ENCODE measurements at places on chromosomes 16 and 17.

DNA sequence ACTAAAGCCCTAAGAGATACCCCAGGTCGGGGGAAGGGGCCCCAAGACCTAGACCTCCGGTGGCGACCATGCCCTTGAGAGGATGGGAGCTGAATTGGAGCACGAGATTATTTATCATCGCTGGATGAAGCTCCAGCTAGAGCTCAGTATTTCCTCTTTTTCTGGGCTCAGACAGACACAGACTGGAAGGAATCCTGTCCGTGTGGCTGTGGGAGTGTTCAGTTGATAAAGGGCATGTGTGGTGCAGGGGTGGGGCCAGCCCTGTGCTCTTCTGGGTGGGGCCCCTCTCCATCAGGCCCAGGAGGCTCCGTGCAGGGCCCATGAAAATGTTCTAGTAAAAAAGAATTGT, 6.3 kb upstream of the CBX4 start:
- DNase-seq = no peak

- DNase-seq = no peak
Observed at GRCh38 chr17:68693466-68693865, 92.3 kb upstream of the FAM20A start.

DNA sequence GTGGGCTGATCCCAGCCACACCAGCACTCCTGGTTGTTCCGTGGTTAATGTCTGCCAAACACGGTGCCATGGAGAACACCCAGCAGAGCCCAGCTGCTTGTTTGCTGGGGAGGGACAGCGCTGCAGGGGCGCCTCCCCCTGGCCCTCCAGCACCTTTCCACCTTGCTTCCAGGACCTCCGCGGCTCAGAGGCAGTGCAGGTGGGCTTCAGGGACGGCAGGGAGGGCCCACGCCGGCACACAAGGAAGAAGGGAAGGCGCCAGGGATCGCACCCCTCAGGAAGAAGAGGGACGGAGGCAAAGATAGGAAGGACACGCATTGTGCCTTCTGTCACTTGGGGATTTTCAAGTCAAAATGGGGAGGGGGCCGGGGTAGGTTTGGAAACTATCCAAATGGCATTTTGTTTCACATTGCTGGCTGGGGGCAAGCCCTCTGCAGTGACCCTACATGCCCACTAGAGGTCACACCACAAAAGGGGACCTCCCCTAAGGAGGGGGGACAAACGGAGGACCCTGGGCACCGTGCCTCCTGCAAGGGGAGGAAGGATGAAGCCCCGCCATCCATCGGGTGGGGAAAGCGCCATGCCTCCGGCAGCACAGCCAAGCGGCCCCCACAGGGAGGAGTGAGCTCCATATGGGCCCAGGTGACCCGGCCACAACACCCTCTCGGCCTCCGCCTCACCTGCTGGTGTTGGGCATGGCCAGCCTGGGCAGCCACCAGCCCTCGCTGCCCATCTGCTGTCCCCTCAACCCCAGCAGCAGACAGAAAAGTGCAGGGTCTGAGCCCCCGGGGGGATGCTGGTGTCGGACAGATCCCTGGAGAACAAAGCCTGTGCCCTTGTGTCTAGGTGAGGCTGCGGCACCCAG, 7.5 kb upstream of the C16orf95 start:
- DNase-seq = peak; percentile 30

- DNase-seq = no peak
Observed at GRCh38 chr16:83279251-83279650, 528.5 kb upstream of the HSBP1 start.

DNA sequence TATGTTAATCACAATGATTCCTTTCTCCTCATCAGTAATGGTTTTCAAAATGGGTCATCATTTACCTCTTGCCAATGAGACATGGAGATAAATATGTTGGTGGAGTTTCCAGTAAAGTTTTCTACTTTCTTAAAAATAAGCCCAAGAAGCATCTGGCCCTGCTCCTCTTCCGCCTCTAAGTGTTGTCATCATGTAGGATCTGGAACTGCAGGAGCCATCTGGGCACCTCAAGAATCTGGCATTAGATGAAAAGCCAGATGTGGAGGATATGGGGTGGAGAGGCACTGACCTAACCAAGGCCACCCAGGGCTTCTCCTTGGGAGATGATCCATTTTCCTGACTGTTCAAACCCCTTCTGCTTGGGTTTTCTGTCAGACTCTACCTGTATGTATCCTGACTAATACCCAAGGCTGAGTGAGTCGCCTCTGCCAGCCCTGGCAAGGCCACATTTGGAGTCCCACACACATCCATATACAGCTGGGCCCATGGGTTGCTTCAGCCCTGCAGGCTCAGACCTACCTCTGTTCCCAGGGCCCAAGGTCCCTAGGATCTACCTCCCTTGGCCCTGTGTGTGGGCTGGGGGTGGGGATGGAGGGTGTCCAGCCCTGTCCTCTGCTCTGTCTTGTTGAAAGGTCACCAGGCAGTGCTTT, 24.6 kb downstream of the CCDC182 start:
- no peak for DNase-seq

GRCh38 chr17:42806249-42806648, 7.6 kb downstream of the CNTD1 start:
- DNase-seq = no peak

DNA sequence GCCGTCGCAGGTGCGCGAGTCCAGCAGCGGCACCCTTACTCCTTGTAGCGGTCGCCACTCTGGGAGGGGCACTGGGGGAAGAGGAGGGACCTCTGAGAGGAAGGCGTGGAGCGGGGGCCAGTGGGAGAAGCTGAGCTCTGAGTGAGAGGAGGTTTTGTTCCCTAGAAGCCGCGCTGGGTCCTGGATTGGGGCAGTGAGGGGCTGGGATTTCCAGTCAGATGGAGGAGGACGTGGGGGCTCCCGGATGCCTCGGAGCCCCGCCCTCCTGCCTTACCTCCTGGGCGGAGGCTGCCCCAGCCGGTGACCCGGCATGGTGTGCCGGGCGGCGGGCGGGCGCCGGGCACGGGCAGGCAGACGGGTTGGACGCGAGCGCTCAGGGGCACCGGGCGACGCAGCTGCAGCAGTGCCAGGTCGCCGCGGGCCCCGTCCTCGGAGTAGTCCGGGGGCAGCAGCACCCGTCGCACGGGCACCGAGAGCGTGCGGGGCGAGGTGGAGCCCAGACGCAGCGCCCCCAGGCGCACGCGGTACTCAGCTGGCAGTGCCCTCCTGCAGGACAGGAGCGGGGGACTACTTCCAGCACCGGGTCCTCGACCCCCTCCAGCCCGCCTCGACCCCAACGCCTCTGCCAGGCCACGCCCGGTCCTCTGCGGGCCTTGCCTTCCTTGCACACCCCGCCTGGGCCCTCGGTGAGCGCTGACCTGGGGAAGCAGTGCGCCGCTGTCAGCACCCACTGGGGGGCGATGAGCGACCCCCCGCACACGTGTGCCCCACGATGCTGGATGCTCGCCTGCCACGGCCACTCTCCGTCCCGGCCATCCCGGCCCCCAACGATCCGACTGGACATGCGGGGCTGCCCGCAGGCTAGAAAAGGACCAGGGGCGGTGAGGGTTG, 2.0 kb downstream of the PRSS33 start:
- DNase-seq = no peak

- DNase-seq = peak; percentile 32
Observed at GRCh38 chr16:85936816-85937215, 37.9 kb downstream of the IRF8 start.

GRCh38 chr17:64348666-64349065, 42.0 kb downstream of the PECAM1 start:
- DNase-seq = no peak

DNA sequence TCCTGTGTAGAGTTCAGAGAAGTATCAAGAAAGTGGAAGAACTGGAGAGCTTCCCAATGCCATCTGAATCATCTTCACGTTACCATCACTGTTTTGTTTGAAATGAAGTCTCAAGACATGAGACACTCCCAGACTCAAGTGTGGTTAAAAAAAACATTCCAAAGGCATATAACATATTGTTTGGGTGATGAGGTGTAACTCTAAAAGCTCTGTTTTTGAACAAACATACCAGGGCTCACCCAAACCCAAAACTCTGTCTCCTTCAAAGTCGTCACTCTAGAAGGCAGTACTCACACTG, 6.3 kb upstream of the ZCCHC14 start:
- no peak for DNase-seq
